Stimulated activated CD8-positive, alpha-beta memory T cell treated with anti-CD3 and anti-CD28 coated beads, Interleukin-7, amount 100 ng/mL, for 1 hour (primary cell): ENCODE measurements at places on chromosomes 13 and 19.

DNA sequence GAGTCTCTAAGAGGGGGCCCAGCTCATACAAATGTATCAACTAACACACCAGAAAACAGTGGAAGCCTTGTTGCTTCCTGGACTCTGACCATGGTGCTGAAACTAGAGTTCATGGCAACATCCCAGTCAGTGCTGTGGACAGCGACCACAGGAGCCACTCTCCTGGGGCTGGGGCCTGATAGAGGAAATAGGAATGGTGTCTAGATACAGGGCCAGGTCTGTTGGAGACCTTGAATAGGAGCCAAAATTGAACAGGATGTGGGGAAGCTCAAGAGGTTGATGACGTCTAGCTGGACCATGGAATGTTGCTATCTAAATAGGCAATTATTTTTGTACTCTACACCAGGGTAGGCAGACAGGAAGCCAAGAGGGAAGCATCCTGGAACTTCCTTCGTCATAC lies 21.7 kb downstream of the LILRB4 start:
- no peak for DNase-seq

GRCh38 chr13:100962585-100962984 lies 288.0 kb upstream of the TMTC4 start:
- DNase-seq = no peak

- DNase-seq = no peak
Observed at GRCh38 chr13:37139356-37139755, 33.9 kb upstream of the CSNK1A1L start.

DNA sequence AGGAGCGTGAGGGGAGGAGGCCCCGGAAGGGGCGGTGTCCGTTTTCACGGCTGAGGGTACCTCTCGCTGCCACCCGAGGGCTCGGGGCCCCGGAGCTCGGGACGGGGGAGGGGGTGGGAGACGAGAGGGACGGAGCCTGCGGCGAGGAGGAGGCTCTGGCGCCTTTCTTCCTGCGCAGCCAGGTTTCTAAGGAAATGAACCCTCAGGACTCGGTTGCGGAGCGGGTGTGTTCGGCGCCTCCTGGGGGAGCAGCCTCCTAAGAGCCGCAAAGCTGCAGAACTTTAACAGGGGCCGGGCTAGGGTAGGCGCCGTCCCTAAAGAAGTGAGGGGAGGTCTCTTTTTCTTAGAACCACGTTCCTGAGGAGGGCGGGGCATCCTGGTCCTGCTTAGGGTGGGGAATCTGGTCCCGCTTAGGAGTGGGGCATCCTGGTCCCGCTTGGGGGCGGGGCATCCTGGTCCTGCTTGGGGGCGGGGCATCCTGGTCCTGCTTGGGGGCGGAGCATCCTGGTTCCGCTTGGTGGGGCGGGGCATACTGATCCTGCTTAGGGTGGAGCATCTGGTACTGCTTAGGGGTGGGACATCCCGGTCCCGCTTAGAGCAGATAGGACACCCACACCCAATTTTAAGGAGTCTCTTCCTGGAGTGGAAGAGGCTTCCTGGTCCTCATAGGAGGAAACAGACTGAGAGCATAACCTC lies 6.2 kb downstream of the SYT5 start:
- no peak for DNase-seq

GRCh38 chr19:4722671-4723594 lies 709 bp downstream of the DPP9 start:
- no peak for DNase-seq

GRCh38 chr13:28657784-28658538 lies 969 bp upstream of the POMP start:
- DNase-seq = no peak

- DNase-seq = no peak
Observed at GRCh38 chr13:25973085-25973484, 78.7 kb downstream of the SHISA2 start.
